ENCODE measurements at places on chromosomes 12 and 14.

- DNase-seq = no peak
These were observed 70.5 kb downstream of the PHLDA1 start for GRCh38 chr12:75960954-75961661.

GRCh38 chr12:52687497-52688385 lies 7.5 kb upstream of the KRT1 start:
- no peak for DNase-seq

- no peak for DNase-seq
These were observed 54.4 kb downstream of the AKAP6 start for GRCh38 chr14:32383364-32384009.

DNA sequence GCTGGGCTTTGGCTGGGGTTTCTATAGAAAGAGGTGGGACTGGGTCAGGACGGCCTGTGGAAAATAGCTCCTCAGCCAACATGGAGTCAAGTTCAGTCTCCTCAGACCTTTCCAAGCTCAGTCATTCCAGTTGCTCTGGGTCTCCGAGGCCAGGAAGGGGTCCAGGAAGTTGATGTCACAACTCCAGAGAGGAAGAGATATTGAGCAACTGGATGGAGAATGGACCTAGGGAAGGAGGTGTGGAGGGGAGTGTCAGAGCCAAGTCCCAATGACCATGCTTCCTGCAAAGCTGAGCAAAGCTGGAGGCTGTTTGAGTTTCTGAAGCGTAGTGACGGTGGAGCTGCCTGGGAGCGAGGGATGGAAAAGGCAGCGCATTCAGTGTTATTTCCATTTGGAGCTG lies 86.1 kb downstream of the SLC24A4 start:
- DNase-seq = no peak

Measured in activated T-cell treated with anti-CD3 and anti-CD28 coated beads for 48 hours (primary cell).